ENCODE measurements at places on chromosomes 7 and 10.

DNA sequence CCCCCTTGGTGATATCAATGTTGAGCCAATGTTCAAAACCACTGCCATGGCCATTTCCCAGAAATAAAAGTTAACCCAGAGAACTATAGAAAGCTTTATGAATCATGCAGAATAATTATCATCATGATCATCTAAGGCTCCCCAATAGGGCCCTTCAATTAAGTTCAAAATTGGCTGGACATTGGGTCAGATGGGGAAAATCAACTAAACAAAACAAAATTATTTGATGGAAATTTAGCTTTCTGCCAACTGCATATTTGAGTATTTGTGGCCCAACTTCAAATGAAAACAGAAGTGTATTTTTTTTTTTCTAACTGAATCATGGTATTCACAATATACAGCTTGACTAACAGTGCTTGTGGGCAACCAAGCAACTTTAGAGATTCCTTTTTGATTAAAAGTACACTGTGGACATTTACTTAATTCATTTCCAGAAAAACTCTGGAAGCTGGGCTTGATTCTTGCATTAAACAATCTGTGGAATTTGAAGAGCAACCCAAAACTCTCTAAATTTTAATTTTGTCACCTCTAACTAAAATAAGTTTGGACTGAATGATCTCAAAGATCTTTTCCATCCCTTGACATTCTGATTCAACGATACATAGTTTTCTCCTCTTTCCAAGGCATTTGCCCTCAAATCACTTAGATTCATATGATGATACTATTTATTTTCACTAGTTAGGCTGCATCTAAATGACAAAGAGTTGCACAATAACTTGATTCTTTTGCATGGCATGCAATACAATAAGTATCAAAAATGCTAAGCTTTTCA lies 203.2 kb downstream of the AHR start:
- DNase-seq, result peak; percentile 71

- peak; percentile 38 for DNase-seq
Measured at GRCh38 chr7:144738708-144739314, 97.0 kb downstream of the TPK1 start.

DNA sequence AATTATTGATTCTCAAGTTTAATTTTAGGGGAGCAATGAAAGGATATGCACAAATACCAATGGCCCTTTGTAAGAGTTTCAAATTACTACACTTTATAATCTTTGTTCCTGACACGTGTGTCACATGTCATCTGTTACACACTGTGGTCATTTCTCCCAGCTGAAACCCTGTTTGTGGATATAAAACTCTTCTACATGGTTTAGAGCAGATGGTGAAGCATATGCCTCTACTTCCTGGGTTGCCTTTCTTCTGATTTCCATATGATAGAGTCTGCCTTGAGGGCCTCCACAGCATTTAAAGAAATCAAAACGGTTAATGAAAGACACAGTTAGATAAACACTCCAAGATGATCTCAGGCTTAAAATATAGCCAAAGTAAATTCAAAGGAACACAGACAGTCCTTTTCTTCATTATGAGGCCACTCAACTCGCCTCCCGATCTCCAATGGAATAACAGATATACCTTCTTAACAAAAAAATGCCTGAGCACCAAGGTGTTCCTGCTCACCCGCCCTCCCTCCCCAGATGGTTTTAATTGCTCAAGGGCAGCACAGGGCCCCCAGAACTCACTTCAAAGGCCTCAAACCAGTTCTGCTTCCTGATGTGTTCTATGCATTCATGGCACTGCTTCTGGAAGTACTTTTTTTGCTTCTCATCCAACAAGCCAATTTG lies 75.0 kb downstream of the CPVL start:
- no peak for DNase-seq

DNA sequence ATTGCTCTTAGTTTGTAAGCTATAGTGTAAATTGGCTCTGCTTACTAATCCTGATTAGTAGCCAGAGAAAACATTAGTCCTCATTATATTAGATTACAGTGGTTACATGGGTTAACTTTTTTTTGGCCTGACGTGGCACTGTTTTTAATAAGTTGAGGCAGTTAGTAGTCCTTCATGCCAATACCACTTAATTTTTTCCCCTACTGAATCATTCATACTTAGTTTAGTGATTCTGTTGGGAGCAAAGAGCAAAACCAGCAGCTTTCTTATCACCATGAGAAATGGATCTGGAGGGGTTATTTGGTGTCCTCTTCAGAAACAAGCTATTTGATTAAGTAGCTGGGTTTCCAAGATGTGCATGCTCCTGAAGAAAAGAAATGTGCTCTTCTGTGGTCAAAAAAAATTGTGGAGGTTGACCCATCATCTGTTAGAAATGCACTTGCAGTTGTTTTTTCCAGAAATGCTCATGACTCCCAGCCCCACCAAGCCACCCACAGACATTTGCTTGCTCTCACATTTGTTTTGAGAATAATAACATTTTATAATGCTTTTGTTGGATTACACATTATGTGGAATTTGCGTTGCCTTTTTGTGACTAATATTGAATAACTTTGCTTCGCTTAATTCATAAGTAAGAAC lies 258.5 kb downstream of the HDAC9 start:
- DNase-seq, result peak; percentile 96

DNA sequence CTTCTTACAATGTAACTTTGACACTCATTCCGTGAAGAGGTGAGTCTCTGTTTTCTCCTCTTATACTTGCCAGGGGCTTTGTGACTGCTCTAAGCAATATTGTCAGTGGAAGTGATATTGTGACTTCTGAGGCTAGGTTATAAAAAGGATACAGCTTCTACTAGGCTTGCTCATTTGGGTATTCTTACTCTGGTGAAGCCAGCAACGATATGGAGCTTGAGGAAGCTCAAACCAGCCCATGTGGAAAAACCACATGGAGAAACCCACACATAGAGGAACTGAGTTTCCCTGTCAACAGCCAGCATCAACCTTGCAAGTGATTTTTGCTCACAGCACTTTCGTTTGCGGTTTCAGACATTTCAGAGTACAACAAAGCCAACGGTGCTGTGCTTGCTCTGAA lies 149.6 kb upstream of the SEMA3E start:
- no peak for DNase-seq

DNA sequence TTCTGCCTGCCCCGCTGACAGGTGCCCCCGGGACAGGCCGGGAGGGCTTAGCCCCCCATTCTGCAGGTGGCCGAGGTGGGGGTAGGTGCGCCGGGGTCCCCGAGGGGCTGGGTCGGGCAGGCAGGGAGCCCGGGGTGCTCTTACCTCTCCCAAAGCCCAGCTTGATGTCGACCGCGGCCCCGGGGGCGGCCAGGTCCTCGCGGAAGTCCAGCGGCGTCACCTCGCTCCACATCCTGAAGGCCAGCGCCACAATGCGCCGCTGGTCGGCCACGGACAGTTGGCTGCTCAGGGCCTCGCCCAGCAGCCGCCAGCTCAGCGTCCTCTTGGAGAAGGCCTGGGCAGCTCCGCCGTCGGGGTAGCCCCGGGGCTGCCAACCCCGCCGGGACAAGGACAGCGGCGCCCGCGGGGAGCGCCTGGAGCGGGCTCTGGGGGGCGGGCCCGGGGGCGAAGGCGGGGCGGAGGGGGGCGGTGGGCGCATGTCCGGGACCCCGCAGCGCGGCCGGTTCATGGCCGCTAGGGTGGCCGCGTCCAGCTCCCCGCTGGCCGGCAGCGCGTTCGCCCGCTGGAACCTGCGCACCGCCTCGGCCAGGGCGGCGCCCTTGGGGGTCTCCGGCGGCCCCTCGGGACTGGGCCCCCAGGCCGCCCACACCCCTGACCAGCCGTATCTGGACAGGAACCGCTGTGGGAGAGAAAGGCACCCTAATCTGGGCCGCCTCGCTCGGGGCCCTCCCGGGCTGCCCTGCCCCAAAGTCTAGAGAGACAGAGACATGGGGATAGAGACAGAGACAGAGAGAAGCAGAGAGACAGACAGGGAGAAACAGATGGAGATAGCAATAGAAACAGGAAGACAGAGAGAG lies 1.7 kb downstream of the MMP21 start:
- no peak for DNase-seq

- DNase-seq, result no peak
Measured at GRCh38 chr10:133347710-133348517, 741 bp downstream of the PRAP1 start.

- no peak for DNase-seq
Measured at GRCh38 chr10:28304032-28304571, 1.2 kb upstream of the MPP7 start.

DNA sequence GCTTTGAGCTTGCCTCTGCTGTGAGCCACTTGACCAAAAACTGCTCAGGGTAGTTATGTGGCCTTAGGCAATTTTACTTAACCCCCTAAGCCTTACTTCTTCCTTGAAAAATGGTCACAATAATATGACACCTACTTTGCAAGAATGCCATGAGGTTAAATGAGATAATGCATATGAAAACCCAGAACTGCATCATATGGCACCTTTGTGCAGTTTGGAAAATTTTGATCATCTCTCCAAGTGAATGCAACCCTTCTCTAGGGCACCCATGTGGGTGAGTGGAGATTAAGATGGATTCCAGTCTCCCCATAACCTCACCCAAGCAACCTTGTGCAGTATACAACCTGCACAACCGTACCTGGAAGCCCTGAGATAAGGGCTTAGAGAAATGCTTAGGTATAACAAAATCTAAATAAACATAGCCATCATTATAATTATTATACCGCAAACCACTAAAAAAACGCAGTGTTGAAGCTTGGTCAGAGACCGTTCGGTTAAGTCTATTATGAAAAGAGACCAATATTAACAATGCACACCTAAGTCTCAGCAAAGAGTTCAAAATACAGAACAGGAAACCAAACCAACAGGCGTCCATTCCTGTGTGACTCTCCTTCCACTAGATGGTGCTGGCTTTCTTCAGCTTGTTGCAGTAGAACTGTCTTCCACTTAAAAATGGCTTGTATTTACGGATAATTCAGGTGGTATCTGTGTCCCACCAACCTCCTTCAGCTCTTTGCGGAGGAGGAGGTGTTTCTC lies 21.0 kb upstream of the ASB15 start:
- peak; percentile 10 for DNase-seq

DNA sequence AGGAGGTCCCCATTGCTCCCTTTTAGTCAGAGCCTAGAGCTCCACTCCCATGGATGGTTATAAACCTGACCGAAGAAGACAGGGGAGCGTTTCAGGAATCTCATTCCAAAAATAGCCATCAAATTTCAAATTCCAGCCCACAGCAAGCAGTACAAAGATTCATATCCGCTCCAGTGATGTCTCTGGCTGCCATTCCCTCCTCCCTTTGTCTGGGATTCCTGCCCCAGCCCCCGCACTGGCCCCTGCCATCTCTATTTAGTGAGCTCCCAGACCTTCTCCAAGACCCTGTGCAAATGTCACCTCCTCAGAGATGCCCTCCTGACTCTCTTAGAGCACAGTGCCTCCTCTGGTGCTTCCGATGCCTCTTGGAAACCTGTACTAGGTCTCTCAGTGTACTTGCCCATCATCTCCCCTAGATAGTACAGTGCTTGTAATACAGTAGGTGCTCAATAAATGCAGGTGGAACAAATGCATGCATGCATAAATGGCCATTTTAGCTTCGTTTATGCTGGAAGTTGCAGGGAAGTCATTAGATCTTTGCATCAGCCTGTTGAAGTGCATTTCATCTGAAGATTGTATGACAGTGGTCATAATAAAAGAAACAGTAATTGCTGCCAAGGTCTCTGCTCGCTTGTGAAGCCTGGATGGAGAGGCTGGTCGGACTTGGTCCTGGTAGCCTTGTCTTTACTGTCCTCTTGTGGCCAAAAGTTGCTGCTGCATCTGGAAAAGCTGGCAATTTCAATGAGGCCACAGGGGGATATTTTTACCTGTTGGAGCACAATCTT lies 32.0 kb upstream of the HABP2 start:
- DNase-seq, result peak; percentile 81

DNA sequence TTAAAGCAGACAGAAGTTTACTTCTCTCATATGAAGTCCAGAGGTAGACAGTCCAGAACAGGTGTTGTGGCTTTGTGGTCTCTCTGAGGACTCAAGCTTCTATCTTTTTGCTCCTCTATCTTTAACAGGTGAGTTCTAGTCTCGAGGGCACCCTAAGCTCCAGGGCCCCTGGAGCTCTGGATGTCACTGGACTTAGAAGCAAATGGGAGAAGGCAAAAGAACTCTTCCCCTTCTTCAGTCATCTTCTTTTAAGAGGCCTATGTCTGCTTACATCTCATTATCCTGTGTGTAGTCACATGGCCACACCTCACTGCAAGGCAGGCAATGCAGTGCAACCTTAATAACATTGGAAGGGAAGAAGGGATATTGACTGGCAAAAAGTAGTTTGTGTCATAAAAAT lies 61.6 kb downstream of the ADCYAP1R1 start:
- DNase-seq, result no peak

- no peak for DNase-seq
Measured at GRCh38 chr7:41142904-41143473, 559.9 kb downstream of the INHBA start.

GRCh38 chr10:2925631-2926030 lies 141.7 kb upstream of the PFKP start:
- DNase-seq, result peak; percentile 53

DNA sequence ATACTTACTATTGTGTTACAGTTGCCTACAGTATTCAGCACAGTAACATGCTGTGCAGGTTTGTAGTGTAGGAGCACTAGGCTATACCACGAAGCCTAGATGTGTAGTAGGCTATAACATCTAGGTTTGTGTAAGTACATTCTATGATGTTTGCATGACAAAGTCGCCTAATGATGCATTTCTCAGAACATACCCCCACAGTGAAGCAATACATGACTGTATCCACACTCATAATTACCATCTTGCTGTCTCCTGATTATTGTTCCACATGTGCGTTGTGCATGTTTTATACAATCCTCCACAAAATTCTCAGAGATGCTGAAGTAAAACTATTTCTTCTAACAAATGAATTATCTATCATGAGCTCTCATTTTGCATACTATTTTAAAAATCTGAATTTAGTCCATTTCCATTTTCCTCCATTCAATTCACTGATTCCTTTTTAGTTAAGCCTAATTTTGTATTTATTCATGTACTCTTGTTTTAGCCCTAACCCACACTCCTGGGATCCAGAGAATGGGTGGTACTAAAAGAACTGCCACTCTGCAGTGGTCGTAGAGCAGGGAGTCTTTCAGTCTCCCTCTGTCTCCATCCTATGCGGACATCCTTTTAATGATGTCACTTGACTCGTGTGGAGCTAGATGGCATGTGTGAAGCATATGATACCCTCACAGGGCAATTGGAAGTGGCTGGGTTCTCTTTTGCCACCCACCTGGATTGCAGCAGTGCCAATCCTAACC lies 67.6 kb upstream of the CAV2 start:
- DNase-seq, result peak; percentile 75

DNA sequence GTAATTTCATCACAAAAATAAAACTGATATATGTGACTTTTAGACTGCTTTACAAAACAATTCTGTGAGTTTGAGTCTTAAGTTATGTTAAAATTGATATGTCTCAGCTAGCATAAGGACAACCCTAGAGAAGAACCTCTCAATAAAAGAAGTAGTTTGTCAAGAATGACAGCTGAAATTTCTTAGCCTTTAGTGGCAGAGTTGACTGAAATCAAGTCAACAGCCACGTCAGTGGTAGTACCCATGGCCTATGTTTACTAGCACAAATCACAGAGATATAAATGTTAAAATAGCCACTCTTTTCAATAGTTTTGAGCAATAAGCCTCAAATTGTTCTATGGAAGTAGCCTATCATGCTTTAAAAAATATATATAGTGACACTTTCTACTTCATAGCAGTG lies 138.9 kb upstream of the FERD3L start:
- no peak for DNase-seq

GRCh38 chr10:43964486-43964885 lies 315.8 kb upstream of the ZNF32 start:
- DNase-seq, result no peak

- peak; percentile 22 for DNase-seq
Measured at GRCh38 chr10:76211691-76212090, 780.3 kb downstream of the LRMDA start.
